ENCODE measurements at places on chromosomes 7 and 10.

- no peak for DNase-seq
These were observed 44.7 kb downstream of the COL13A1 start for GRCh38 chr10:69846293-69846921.

- no peak for DNase-seq
These were observed 13.6 kb downstream of the NKX1-2 start for GRCh38 chr10:124436191-124436638.

DNA sequence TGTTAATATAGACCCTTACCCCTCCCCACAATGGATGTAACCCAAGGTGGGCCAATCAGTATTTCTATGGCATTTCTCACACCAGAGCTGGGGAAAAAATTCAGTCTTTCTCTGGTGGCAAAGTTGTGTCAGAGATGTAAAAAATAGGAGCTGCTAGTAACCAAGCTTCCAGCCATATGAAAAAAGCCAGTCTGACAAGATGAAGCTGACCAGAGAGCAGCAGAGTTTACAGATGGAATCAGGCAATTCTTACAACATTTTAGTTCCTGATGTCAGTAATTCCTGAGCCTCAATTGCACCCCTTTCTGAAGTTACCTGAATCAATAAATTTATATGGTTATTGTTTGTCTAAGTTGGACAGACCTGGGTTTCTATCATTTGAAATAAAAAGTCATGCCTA lies 286.3 kb downstream of the HPSE2 start:
- DNase-seq, result no peak

DNA sequence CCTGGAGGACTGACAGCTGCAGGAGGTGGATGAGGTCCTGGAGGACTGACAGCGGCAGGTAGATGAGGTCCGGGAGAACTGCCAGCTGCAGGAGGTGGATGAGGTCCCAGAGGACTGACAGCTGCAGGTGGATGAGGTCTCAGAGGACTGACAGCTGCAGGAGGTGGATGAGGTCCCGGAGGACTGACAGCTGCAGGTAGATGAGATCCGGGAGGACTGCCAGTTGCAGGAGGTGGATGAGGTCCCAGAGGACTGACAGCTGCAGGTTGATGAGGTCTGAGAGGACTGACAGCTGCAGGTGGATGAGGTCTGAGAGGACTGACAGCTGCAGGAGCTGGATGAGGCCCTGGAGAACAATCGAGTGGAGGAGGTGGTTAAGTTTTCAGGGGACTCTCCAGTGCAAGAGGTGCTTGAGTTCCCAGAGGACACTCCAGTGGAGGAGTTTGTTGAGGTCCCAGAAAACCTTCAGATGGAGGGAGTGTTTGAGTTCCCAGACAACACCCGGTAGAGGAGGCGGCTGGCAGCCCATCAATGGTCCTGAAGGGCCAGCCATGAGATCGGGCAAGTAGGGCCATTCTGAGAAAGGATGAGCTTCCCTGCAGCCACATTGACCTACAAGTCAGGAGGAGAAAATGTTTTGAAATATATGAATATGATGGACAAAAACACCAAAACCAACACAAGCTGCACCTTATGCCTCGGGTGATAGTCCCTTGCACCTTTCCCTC lies 4.7 kb upstream of the EIF5AL1 start:
- no peak for DNase-seq

- no peak for DNase-seq
These were observed 1.5 kb downstream of the PTPN12 start for GRCh38 chr7:77538281-77539212.
